Ammon's horn (tissue), 1 donor: ENCODE measurements at places on chromosomes 2 and 18.

DNA sequence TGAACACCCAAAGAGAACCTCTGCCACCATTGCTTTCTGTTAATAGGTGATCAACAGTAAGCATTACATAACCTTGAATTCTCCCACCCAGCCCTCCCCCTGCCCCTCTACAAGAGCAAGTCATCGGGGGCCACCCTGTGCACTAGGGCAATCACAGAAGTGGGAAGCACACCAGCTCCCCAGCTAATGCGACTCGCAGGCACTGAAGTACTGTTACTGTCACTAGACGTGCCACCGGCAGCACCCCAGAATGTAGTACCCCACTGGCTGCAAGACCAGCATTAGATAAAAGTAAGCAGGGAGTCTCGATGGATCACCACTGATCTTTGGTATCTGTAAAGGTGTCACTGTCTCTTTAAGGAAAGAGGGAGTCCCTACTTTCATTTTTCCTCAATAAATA lies 167.6 kb downstream of the FAM210A start:
- DNase-seq: no peak

- no peak for DNase-seq
Measured at GRCh38 chr2:235127931-235128330, 176.1 kb downstream of the SH3BP4 start.

DNA sequence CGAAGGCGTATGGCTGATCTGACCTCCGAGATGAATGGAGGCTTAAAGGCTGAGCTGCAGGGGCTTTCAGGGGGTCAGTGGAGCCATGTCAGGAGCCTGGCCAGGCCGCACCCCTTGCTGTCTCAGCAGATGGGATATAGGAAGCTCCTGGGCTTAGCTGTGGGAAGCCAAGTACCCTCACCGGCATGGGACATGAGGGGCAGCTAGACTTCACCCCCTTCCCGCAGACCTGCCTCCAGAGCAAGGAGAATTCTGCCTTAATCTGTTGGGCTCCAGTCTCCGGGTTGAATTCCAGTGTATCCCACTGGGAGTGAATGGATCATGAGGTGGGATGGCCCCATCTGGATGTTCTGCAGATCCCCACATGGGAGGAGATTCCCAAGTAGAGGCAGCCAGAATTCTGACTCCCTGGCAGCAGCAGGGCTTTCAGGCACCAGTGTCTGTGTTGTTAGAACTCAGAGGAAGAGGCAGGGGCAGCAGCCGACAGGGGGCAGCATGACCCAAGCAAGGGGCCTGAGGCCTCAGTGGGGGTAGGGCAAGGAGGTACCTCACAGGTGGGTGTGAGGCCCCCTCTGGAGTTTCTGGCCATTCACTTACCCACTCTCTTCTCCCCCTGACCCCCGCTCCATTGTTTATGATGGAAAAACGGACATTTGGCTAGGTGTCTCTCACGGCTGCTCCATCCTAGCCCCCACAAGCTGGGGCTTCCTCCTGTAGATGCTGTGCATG lies 19.1 kb downstream of the CAPG start:
- peak; percentile 60 for DNase-seq

DNA sequence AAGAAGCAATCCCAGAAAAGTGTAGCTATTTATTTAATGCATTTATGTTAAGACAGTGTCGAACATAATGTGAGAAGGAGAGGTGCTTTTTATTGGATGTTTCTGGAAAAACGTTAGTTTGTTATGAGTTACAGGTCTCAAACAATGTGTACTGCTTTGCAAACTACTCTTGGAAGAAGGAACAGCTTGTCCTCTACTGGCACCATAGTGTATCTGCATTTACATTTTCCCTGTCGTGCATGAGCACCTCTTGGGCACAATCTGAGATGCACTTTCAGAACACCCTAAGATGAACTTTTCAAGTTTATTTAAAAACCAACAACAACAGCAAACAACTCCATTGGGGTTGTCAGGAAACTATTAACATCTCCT lies 22.8 kb downstream of the CCNYL1 start:
- DNase-seq: peak; percentile 65

DNA sequence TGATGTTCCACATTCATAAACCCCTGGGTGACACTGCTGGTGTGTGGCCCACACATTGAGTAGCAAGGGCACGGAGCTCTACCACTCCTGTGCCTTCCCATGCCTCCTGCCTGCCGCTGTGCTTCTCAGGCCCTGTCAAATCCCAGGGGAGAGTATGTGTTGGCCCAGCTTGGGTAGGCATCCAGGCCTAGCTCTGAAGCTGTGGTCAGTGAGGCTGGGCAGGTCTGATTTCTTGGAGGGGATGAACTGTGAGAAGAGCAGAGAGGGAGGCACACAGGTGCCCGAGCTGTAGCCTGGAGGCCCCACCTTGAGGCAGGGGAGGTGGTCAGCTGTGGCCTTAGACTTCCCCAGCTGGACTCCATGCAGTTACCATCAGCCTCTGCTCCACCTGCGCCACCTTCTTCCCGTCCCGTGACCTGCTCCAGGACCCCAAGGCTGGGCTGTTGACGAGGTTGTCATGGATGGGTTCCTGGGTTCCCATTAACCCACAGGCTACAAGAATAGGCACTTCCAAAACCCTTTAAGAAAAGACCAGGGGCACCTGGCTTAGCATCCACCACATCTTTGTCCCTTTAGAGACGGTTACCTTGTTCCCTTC lies 23.6 kb downstream of the MCFD2 start:
- DNase-seq: no peak

DNA sequence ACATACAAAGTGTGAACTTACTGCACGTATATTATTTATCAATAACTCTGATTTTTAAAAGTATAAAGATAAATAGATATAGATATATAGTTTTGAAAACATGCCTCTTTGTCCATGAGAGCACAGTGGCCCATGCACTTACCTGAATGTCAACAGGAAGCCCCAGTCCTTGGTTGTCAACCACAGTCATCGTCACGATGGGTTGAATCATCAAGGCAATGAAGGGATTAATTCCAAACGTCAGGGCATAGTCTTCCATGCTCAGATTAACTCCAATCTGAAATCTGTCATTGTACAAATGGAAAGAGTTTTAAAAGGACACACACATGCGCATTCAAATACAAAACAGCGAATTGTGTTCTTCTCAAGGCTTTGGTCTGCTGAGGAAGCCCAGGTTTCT lies 15.5 kb downstream of the SCYGR4 start:
- no peak for DNase-seq

GRCh38 chr2:43363120-43363519 lies 136.7 kb upstream of the ZFP36L2 start:
- no peak for DNase-seq

- DNase-seq: no peak
Measured at GRCh38 chr2:64960819-64961218, 28.4 kb upstream of the SLC1A4 start.

- no peak for DNase-seq
Measured at GRCh38 chr2:231565887-231566594, 26.6 kb upstream of the TEX44 start.

- DNase-seq: no peak
Measured at GRCh38 chr2:232238108-232238507, 140.4 kb upstream of the ALPP start.

- DNase-seq: no peak
Measured at GRCh38 chr2:113285816-113286215, 7.1 kb upstream of the PAX8 start.

GRCh38 chr2:10145519-10146357 lies 23.2 kb downstream of the RRM2 start:
- DNase-seq: peak; percentile 35

GRCh38 chr18:48862132-48862531 lies 88.6 kb downstream of the SMAD7 start:
- DNase-seq: peak; percentile 77

- DNase-seq: no peak
Measured at GRCh38 chr2:170056900-170057299, 121.0 kb upstream of the MYO3B start.
